ENCODE measurements at places on chromosomes 1 and 21.

DNA sequence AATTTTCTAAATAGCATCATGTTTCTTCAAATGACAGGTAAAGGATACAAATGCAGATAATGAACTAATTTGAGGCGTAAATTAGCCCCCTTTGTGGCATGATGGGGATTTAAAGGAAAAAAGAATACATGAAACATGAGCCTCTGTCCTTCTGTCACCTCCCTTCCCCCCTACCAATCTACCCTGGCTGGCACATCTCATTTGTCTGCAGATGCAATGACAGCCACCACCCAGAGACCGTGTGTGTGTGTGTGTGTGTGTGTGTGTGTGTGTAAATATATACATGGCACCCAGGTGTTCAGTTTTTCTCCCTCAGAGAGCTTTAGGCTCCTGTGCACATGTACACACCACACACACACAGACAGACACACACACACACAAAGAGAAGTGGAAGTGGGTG is 451.1 kb downstream of the RWDD3 start:
- no peak for DNase-seq

GRCh38 chr1:110717179-110717578 is 42.4 kb upstream of the KCNA3 start:
- no peak for DNase-seq

DNA sequence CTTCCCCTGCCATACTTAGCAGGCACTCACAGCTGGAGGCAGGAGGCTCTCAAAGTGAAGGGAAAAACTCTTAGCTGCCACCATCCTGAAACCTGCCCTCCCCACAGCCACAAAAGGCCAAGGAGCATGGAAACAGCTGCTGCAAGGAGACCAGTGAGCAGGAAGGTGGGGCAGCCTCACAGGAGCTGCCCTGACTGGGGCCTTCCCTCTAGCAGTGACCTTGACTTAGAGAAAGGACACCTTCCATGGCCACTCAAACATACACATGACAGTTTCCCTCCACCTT is 126.3 kb downstream of the HIVEP3 start:
- no peak for DNase-seq

GRCh38 chr1:234598974-234599616 is 10.9 kb downstream of the IRF2BP2 start:
- no peak for DNase-seq

GRCh38 chr1:229924639-229925038 is 142.4 kb upstream of the GALNT2 start:
- DNase-seq = no peak

DNA sequence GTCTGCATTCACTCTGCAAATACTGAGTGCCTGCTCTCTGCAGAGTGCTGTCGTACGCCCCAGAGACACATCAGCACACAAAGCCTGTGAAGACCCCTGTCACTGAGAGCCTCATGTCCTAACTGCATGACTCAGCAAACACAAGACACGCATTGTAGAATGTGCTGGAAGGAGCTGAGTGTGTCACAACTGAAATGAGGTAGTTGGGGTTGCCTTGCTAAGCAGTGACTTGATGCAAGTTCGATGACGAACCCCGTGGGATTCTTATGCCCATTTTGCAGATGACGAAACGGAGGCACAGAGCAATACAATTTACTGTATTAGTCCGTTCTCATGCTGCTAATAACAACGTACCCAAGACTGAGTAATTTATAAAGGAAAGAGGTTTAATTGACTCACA is 65.1 kb downstream of the RIPK4 start:
- DNase-seq = no peak

DNA sequence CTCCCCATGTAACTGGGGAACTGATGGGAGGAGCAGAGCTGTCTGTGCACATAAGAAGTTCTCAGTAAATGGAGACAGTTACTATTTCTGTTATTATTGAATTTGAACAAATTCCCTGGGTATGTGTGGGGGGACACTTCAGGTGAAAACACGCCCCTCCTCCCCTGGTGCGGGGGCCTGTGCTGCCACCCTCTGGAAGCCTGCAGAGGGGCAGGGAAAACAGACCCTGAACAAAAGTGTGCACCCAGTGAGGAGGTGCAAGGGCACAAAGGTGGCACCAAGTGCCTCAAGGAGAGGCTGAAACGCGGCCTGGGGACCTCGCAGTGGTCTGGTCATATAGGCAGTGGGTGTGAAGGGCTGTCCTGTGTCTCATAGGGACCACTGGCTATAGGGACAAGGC is 18.2 kb upstream of the NADK start:
- no peak for DNase-seq

GRCh38 chr1:110056776-110057175 is 13.7 kb downstream of the ALX3 start:
- no peak for DNase-seq

- DNase-seq = no peak
Observed at GRCh38 chr1:71920556-71920955, 361.8 kb downstream of the NEGR1 start.

- no peak for DNase-seq
Observed at GRCh38 chr1:32868085-32868484, 2.6 kb downstream of the FNDC5 start.

GRCh38 chr1:220153147-220153546 is 59.2 kb downstream of the IARS2 start:
- no peak for DNase-seq

DNA sequence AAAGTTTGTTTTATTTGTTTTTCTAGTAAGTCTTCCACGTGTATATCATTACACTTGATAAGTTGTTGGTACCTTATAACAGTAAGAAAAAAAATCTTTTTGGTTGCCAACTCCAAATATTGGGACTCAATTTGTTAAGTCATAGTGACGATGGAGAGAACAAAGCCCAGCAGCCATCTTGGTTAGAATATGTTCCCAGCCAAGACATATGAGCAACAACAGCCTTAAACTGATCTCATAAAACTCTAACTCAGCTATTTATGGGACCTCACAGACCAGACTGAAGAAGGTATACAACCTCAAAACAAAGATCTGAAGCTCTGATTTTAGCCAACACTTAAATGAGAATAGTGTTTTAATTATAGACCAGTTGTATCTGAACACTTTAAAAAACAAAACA is 281.3 kb downstream of the VAV3 start:
- no peak for DNase-seq

GRCh38 chr1:46724991-46725735 is 6.2 kb upstream of the EFCAB14 start:
- DNase-seq = peak; percentile 68

GRCh38 chr1:92599184-92599583 is 112.5 kb upstream of the GFI1 start:
- peak; percentile 4 for DNase-seq

DNA sequence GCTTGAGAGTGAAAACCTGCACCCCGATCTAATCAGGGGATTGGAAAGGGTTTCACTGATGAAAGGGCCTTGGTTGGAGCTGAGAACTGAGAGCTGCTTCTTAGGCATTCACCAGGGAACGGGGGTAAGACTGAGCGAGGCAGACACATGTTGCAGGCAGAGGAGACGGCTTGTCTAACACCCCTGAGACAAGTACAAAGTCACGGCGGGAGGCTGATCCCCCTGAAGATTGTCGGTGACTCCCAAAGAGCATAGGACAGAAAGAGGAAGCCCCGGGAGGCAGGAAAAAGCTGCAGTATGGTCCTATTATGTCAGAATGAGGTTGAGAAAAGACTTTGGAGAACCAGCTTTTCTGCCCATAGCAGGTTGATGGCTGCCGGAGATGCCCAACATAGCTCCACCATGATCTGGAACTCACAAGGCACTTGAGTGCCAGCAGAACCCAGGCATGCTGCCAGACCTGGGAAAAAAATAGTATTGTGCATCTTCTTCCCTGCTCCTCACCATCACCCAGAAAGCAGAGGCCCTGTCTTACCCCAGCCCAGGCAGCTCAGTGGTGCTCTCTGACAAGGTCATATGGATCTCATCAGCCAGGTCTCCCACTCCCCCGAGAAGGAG is 463.9 kb upstream of the PROX1 start:
- no peak for DNase-seq

- no peak for DNase-seq
Observed at GRCh38 chr1:111598544-111598943, 21.0 kb upstream of the RAP1A start.

DNA sequence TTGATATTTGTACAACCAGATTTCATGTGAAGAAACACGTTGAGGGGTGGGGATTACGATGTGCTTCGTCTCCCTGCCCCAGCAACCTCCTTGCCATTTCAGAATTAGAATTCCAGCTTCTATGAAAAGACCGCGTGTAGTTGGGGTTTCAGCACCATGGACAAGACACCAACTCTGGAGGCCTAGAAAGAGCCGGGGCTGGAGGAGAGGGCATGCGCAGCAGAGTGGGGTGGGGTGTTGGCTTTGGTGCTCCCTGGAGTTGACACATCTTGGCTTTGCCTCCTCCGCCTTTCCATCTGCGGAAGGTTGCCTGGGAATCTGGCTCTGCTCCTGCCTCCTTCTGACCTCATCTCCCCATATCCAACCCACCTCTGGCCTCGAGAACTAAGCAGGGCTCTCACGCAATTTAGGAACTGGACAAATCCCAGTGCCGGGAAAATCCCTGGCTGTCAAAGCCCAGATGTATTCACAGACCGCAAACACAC is 11.8 kb downstream of the HTR6 start:
- peak; percentile 39 for DNase-seq

GRCh38 chr1:13701271-13701640 is 1.3 kb downstream of the PRDM2 start:
- DNase-seq = no peak

- DNase-seq = no peak
Observed at GRCh38 chr1:17909634-17910033, 154.5 kb downstream of the ACTL8 start.

DNA sequence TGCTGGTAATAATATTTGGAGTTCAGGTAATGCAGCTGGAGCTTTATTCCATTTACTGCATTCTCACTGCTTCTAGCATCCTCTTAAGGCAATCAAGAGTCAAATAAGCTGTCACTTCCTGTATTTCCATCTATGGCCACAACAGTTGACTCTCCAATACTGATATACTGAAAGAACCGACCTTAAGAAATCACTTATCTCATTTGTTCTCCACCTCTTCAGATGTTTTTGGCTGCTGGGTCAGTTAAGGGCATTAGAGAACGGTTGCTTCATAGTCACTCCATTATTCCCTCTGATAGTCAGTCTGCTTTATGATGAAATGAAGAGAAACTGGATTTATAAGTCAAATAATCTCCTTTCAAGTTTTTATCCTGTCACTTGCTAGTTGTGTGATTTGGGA is 14.2 kb upstream of the RGS4 start:
- no peak for DNase-seq

GRCh38 chr1:21621761-21622436 is 47.3 kb downstream of the RAP1GAP start:
- DNase-seq = no peak

GRCh38 chr1:85611425-85611824 is 30.9 kb downstream of the CCN1 start:
- DNase-seq = no peak

- DNase-seq = no peak
Observed at GRCh38 chr1:66464351-66464750, 69.6 kb upstream of the SGIP1 start.

DNA sequence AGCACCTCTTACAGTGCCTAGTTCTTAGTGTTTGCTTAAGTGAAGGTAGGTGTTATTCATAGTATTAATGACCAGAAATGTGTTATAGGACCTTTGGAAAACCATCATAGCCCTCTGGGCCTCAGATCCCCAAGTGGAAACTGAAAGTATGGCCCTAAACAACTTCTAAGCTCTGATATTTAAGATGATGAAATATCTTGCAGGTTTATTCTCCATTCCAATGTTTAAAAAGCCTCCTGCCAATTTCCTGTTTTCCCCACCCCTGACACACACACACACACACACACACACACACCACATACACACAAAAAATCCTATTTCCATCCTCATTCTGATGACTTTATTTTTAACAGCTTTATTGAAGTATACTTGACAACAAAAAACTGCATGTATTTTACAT is 108.2 kb downstream of the DIRAS3 start:
- no peak for DNase-seq

DNA sequence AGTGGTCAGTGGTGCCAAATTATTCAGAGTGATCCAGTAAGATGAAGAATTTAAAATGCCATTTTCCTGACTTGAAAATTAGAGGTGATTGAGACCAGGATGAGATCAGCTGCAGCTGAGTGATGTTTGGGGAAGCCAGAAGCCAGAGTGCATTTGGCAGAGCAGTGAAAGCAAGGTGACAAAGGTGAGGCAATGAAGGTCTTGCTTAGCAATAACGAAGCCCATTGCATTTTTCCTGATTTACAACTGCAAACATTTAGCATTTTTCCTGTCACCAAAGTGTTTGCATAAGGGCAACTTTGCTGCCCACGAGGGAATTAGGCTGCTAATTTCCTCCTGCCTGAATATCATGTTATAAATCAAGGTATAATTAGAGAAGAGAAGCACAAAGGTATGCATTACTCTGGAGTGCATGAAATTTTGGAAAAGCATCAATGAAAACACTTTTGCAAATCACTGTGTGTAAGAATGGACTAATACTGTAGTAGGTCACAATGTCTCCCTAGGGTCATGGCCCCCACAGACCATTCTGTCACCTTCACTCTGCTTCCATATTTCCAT is 188.2 kb upstream of the LYPLAL1 start:
- no peak for DNase-seq

GRCh38 chr1:222777463-222777862 is 37.4 kb upstream of the DISP1 start:
- DNase-seq = peak; percentile 46

- DNase-seq = no peak
Observed at GRCh38 chr1:18890706-18891425, 11.5 kb downstream of the ALDH4A1 start.
